ENCODE measurements at places on chromosomes 7 and 10.

DNA sequence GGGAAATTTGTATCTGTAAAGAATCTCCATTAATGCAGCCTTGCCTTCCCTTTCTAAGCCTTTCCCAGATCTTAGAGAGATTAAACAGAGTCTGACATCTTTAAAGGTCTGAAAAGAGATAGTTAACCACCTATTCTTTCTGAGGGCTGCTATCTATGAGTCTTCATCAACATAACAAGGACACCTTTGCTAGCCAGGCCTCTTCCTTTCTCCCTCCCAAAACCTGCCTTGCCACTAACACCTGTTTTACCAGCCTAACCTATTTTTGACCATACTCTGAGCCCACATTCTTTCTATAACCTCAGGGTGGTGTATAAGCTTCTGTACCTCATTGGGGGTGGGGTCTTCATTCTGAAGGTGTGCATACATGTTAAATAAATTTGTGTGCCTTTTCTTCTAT lies 217.1 kb downstream of the IPMK start:
- no peak for DNase-seq

GRCh38 chr7:44980393-44981034 lies 1.7 kb upstream of the MYO1G start:
- no peak for DNase-seq

- no peak for DNase-seq
Measured at GRCh38 chr10:34022195-34022594, 687.7 kb upstream of the NRP1 start.

DNA sequence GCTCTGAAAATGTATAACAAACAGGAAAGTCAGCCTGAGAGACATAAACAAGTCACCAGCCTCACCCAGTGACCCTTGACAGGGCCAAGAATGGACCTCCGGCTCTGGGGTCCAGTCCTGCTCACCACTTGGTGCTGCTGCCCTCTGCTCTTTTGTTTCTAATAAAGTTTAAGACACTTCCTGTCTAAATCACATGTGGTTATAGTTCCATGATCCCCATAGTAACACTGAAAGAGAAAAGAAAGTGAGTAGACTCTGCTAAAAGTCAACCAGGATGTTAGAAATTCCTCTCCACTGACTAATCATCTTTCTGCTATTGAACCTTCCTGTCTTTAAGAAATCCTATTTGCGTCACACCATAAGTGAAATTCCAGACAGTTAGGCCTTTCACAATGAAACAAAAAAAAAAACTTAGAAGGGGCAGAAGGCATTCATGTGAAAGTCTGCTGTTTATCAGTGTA lies 179.2 kb upstream of the BET1 start:
- no peak for DNase-seq

DNA sequence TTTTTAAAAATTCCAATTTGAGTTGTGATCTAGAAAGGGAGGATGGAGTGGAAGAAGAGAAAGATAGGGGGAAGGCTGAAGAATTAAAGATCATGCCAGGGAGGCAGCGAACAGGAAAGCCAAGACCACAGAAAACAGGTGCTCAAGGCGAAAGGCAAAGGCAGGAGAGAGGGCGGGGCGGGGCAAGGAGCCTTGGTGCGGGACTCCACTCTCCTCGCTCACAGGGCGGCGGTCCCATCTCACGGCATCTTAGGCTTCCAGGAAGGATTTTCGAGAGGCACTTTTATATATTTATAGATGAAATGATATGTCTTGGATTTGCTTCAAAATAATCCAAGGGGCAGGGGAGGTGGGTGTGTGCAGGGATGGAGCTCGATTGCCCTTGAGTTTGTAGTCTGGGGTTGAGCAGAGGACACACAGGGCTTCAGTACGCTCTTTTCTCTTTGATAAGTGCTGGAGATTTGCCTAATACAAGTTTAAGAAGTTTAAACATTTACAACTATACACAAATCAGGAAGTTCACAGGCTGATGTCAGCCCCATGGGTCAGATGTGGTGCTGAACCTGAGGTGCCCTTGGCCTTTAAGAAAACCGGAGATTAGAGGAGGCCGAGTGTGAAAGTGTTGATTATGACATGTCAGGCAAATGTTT lies 161.1 kb downstream of the PRKAG2 start:
- no peak for DNase-seq

DNA sequence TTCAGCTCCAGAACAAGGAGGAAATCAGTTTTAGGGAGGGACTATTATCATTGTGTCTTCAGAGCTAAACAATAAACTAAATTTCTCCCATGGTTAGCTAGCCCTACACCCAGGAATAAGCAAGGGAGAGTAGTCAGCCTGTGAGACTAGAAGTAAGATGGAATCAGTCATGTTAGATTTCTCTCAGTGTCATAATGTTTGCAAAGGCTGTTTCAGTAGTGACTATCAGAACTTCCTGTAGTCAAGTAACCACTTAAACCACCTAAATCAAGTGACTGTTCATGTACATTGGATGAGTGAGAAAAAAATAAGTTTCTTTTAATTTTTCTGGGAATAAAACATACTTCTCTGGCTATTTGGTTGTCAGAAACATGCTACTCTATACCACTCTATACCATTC lies 121.6 kb downstream of the KCND2 start:
- DNase-seq, result no peak

- no peak for DNase-seq
Measured at GRCh38 chr10:42983591-42983990, 93.3 kb upstream of the RET start.

- DNase-seq, result no peak
Measured at GRCh38 chr10:118332236-118332635, 9.9 kb downstream of the FAM204A start.

GRCh38 chr10:97018251-97019212 lies 167.2 kb downstream of the SLIT1 start:
- DNase-seq, result peak; percentile 60

- no peak for DNase-seq
Measured at GRCh38 chr7:41156268-41156667, 546.6 kb downstream of the INHBA start.

DNA sequence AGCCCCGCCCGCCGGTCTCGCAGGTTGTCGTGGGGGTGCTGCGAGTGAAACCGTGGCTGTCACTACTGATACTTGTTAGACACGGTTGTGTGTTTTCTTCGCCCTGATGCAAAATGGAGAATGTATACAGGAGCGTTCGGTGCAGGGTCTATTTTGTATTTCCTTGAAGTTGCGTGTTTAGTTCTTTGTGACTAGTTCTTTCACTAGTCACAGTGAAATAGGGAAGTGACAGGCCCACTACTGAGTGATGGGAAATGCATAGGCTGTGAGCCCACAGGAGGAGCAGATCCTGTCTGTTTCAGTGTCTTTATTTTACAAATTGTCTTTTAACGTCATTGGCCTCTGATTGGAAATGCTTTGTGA lies 675 bp downstream of the ABRAXAS2 start:
- no peak for DNase-seq

GRCh38 chr7:34153656-34154270 lies 248.4 kb downstream of the BMPER start:
- DNase-seq, result no peak

- no peak for DNase-seq
Measured at GRCh38 chr10:110747609-110748464, 103.7 kb downstream of the RBM20 start.

- peak; percentile 64 for DNase-seq
Measured at GRCh38 chr10:97922022-97922758, 72.5 kb downstream of the GOLGA7B start.

DNA sequence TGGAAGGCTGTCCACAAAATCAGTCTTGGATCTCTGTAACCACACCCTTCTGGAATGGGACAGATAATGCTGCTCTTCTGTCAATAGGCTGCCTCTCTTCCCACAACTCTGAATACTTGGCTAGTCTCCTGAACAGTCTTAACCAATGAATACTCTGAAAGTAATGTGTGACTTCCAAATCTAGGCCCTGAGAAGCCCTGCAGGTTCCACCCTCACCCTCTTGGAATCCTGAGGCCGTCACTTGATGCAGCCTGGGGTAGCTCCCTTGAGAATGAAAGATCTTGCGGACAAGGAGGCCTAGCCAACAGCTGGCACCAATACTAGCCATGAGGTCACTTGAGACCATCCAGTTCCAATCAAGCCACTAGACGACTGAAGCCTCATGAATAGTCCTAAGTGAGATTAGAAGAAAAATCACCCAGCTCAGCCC lies 109.2 kb downstream of the ARHGAP12 start:
- DNase-seq, result no peak

- no peak for DNase-seq
Measured at GRCh38 chr10:27366769-27367168, 126.2 kb upstream of the ACBD5 start.

DNA sequence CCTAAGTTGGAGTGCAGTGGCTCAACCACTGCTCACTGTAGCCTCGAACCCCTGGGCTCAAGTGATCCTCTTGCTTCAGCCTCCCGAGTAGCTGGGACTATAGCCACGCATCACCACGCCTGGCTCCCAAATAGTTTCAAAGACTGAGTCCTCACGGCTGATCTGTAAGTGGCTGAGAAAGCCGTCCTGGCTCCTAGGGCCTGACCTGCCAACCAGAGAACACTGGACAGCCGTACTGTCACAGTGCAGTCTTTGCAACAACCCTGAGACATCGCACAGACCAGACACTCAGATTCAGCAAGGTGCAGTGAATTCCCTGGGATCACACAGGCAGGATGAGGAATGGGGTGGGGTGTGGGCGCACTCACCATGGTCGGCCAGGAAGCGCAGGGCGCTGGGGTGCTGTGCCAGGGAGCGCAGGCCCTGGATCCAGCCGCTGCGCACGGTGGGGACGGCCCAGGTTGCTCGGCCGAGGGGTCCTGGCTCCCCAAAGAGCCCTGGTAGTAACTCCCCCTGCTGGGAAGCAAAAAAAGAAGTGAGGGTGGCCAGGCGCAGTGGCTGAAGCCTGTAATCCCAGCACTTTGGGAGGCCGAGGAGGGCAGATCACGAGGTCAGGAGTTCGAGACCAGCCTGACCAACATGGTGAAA lies 10.7 kb downstream of the BRAT1 start:
- peak; percentile 56 for DNase-seq

GRCh38 chr7:55085511-55086412 lies 66.9 kb downstream of the EGFR start:
- no peak for DNase-seq

- DNase-seq, result no peak
Measured at GRCh38 chr10:58661902-58662301, 149.2 kb downstream of the BICC1 start.

- DNase-seq, result no peak
Measured at GRCh38 chr7:37027557-37028341, 303.5 kb upstream of the AOAH start.

DNA sequence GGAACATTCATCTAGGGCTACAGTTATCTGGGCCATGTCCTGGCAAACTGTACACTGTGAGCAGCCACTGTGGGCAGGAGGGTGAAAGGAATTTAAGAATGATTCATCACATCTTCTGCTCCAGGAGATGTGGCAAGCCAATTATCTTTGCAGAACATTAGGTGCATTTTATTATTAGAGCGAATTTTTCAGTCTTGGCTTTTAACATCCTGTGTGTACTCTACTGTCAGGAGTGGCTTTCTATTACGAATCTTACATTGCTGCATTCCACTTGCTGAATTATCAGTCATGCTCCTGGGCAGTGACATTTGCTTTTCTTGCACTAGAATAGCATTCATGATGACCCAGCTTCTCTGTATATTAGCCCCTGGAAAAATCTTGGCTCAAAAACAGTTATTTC lies 109.2 kb upstream of the TARP start:
- no peak for DNase-seq

DNA sequence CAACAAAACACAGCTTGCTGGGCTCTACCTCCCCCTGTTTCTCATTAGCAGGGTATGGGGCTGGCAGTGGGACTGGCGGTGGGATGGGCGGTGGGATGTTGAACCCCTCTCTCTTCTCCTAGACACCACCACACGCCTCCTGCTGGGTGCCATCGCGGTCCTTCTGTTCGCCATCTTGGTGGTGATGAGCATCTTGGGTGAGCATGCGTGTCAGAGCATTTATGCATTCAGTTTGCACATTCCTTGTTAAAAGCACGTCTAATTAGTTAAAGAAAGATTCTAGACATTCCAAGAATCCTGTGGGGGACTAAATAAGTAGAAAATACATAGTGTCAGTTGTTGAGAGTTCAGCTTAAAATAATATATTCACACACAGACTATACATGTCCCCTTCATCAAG lies 12.7 kb downstream of the CLEC2L start:
- DNase-seq, result no peak

GRCh38 chr10:20017961-20018360 lies 201.7 kb downstream of the PLXDC2 start:
- no peak for DNase-seq

GRCh38 chr10:35606430-35606829 lies 1.3 kb downstream of the GJD4 start:
- no peak for DNase-seq

DNA sequence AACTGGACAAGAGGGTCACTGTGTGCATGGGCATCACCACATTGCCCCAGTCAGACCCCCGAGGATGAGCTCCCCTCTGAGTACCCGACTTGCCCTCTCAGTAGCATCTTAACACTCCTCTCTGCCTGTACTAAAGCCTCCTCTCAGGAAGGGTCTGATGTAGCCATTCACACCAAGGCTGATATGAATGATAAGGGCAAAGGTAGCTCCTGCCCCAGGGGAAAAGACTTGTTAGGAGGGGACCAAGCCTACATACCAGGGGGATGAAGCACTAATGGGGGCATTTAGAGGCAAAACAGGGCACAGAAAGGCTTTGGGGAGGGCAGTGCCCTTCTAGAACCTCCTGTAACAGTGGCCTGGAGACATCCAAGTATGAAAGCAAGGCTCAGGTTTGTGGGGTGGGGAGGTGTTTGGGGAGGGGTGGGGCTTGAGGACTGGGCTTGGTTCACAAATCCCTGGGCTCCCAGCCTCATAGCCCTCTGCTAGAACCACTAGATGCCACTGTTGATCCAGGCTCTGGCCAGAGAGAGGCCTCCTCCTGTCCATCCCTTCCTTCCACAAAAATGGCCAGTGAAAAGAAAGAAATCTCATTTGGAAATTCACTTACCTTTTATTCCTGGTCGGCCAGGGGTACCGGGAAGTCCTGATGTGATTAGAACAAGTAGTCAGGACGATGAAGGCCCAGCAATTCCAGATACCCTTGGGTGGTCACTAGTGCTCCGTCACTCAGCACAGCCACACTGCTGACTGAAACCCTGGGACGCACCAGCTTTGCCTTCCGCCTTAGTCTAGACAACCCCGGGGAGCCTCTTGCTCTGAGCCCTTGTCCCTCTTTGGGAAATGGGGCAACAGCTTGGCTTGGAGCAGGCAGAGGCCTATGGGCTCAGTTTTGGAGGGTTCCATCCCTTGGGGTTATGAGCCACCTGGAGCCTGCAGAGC lies 40.3 kb downstream of the COL17A1 start:
- DNase-seq, result no peak

DNA sequence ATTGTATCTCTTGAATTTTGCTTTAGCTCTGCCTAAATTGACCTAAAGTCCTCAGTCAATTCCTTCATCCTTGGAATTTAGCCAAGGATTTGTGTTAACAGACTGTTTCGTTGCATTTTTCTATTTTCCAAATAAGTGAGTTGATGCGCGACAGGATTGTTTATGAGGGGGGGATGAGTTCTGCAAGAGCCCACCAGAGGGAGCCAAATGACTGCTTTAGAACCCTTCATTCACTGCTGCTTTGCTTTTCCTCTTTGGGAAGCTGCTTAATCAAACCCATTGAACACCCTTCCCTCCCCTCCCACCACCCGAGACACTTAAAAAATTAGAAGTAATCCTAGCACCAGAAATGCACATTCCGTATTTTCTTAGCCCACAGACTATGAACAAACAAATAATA lies 33.7 kb upstream of the PTF1A start:
- no peak for DNase-seq

All from chondrocyte (in vitro differentiated cells).